Central memory CD4-positive, alpha-beta T cell (primary cell): ENCODE measurements at places on chromosomes 12 and 14.
A peak's percentile ranks its signal among the peaks of the same experiment; 100 is the strongest.

DNA sequence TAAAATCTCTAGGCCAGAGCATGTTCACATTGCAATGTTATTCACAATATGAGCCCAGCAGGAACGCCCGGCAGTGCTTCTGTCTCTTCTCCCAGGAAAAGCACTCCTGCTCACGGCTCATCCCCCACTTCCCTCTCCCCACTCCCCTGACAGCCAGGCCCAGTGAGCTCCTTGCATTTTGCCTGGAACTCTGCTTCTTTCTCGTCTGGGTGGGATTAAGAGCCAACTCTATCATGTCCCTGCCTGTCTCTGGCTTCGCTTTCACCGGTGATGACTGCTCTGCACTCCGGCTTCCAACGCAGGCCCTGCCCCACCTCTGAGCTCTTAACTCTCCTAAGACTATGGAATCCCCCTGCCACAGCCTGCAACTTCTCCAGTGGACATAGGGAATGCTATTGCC is 2.5 kb downstream of the PLEK2 start:
- no peak for DNase-seq

DNA sequence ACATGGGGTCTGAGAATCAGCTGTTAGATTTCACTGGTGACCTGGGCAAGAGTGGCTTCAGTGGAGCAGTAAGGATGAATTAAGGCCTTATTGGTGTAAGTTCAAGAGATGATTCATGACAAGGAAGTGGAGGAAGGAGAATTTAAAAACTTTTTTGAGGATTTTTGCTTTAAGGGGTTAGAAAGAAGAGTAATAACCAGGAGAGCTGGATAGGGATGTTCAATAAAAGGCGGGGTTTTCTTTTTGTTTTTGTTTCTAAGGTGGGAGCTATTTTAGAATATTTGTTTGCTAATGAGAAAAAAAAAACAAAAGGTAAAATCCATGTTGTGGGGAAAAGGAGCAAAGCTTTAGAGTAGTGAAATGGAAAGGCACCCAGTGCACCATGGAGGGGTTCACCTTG is 15.2 kb upstream of the TUBA1B start:
- DNase-seq = no peak

- peak; percentile 1 for DNase-seq
Observed at GRCh38 chr12:92827836-92828431, 101.2 kb downstream of the EEA1 start.

DNA sequence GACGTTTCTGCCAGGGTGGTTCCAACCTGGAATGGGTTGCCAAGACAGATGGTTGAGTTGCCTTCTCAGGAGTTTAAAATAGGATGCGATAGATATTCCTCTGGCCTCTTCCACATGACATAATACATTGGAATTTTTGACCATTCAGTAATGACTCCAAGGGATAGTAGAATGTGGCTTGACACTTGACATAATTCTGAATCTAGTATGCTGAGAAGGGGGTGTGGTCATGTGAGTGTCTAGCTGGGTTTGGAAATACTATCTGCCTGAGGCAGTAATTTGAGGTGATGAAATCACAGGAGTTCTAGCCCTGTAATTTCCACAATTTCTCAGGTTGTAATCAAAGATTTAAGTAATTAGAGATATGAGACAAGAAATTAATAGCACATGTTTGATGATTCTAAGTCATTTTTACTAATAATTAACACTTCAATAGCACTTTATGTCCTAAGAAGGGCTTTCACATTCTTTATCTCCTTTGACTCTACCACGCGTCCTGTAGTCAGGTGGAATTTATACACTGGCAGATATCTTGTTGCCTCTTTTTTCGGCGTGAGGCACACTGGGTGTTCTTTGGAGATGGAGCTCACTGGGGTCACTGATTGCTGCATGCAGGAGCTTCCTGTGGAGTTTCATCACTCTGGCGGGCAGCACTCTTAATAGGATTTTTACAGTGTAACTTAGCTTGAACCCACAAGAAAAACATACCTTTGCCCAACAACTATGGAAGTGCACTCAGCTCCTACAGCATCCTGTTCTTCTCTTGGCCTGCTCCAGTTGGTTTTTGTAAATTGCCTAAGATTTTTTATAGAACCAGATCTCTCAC is 3.2 kb upstream of the AMIGO2 start:
- DNase-seq = no peak

GRCh38 chr12:66751432-66752113 is 72.7 kb upstream of the GRIP1 start:
- no peak for DNase-seq

- peak; percentile 65 for DNase-seq
Observed at GRCh38 chr14:24430682-24431568, 1.2 kb downstream of the KHNYN start.

GRCh38 chr12:38053655-38054464 is 262.7 kb upstream of the ALG10B start:
- DNase-seq = no peak
